ENCODE measurements at places on chromosomes 2 and 18.

- no peak for DNase-seq
Observed at GRCh38 chr2:18900691-18901141, 311.3 kb upstream of the NT5C1B start.

- no peak for DNase-seq
Observed at GRCh38 chr18:44897411-44897810, 216.7 kb downstream of the SETBP1 start.

- DNase-seq, result no peak
Observed at GRCh38 chr2:127541809-127542208, 6.3 kb downstream of the MYO7B start.

- DNase-seq, result no peak
Observed at GRCh38 chr18:41206341-41206830, 748.6 kb upstream of the PIK3C3 start.

DNA sequence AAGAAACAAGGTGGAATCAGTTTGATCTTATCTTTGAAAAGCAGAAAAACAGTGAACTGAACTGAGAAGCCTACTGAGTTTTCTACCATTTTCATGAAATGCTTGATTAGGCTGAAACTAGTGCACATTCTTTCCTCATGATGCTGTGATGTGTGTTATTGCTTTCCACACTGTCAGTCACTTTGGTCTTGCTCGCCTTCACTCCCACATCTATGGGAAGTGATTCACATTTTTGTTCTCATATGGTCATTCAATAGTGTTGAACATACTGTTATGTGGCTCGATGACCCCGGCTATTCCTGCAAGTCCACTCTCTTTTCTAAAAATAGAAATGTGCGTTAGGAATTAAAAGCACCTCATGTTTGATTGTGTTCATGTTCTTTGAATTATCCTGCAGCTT, 129.7 kb downstream of the TGIF1 start:
- DNase-seq, result no peak

DNA sequence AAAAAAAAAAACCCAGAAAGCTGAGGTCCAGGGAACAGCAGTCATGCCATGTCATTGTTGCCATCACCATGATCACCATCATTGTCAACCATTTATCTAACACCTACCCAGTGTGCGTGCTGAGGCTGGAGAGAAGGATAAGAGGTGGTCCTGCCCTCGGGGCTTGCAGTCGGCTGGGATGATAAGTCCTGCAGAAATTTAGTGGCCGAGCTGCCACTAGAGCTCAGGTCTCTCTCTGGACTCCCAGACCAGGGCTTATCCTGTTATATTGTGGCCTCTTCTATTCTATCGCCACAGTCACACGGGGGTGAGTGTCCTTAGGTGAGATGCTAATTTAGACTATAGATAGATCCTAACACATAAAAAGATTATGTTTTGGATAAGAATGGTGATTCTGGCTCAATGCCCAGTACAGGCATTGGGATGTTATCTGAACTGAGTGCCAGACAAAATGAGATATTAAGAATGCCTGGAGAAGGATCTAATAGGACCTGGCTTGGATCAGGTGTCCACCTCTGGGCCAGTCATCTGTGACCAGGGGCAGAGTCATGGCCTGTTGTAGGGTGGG, 43.2 kb upstream of the YWHAQ start:
- DNase-seq, result no peak

DNA sequence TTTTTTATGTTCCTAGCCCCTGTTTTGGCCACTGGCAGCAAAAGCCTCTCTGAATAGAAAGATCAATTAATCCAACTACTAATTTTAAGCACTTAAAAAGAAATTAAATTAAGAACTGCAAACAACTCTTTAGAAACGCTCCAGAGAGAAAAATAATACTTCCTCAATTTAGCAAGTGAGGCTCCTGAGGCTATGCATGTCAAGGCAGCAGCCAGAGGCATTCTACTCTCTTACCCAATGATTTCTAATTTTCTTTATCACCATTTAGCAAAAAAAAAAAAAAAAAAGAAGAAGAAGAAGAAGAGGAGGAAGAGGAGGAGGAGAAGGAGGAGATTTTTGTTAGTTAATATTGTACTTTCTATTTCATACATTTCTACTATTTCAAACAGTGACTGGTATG, 68.5 kb downstream of the TMEM237 start:
- DNase-seq, result no peak

- no peak for DNase-seq
Observed at GRCh38 chr2:128281852-128282245, 36.8 kb downstream of the HS6ST1 start.

DNA sequence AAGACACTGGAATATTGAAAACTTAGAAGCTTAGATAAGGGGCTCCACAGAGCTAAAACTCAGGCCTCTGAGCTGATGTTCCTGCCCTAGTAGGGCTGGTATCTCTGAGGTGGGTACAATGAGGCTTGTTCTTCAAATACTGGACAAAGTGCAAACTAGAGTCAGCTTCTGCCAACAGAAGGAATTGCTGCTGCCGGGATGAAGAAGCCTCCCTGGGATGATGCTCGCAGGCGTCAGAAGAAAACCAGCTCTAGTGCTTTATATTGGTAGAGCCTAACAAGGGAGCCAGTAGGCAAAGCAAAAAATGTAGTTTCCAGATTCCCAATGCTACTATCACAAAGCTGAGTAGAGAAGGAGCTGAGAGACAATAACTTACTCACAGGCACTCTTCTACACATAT, 118.1 kb downstream of the FOXI3 start:
- no peak for DNase-seq

DNA sequence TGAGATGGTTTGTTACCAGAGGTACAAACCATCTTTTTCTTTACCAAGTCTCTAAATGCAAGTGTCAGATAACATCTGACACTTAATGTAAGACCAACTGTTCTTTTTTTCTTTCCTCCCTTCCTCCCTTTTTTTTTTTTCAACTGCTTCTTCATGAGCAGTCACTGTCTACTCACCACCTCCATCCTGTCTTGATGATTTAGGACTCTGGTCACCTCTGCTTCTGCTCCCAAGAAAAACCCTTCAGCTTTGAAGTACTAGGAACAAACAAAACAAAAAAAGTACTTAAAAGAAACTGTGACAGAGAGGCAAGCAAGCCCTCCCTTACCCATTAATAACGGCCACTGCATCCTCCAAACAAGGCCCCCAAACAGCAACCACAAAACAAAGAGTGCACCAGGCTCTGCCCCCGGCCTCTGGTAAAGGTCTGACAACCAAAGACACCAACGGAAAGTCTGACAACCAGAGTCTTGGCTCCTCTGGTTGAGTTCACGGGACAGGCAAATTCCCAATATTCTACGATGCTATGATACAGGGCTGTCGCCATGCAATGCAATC, 141.0 kb downstream of the ARL4C start:
- DNase-seq, result no peak

- no peak for DNase-seq
Observed at GRCh38 chr2:71923143-71923525, 224.5 kb downstream of the CYP26B1 start.
